Activated naive CD4-positive, alpha-beta T cell treated with anti-CD3 and anti-CD28 coated beads, Interleukin-2, amount 10 ng/mL, durations not matched to agents 7 days and 5 days (primary cell): ENCODE measurements at places on chromosomes 2 and 18.

- no peak for DNase-seq
Measured at GRCh38 chr2:106137731-106138521, 56.2 kb downstream of the UXS1 start.

DNA sequence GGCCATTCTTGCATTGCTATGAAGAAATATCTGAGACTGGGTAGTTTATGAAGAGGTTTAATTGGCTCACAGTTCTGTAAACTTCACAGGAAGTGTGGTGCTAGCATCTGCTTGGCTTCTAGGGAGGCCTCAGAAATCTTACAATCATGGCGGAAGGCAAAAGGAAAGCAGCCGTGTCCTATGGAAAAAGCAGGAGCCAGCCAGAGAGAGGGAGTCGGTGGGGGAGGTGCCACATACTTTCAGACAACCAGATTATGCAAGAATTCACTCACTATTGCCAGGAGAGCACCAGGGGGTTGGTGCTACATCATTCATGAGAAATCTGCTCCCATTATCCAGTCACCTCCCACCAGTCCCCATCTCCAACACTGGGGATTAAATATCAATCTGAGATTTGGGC lies 64.1 kb downstream of the CPS1 start:
- DNase-seq = no peak

DNA sequence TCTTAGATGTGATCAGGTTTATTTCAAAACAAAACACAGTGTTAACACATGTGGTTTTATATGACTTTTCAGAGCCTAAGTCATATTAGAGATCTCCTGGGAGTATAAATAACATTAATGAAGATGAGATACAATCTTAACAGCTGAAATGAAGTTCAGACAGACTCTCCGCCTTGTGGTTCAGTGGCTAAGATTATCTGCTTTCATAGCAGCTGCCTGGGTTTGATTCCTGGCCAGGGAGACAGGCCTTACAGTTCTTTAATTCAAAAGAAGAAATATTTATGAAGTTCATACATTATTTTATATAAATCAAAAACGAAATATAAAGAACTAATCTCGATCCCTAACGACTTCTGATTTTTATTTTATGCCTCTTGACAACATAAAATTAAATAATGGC lies 35.2 kb upstream of the TTC32 start:
- no peak for DNase-seq

- DNase-seq = peak; percentile 96
Measured at GRCh38 chr2:25362049-25362433, 20.3 kb upstream of the DNMT3A start.

- no peak for DNase-seq
Measured at GRCh38 chr2:61257446-61257845, 95.5 kb downstream of the C2orf74 start.

DNA sequence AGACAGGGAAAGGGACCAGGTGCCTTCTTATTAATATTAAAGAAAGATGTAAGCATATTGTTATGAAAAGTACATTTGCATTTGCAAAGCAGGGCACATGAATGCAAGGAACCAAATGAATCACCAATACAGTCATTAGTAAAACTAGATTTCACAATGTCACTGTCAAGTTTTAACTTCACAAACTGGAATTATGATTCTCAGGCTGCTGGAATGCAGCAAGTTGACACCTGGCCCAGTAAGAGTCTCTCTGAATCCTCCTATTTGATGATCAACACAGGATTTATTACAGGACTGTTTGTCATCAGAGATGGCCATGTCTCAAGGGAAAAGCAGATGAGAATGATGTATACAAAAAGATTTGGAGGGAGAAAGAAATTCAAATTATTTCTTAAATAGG lies 72.9 kb upstream of the STK39 start:
- no peak for DNase-seq

DNA sequence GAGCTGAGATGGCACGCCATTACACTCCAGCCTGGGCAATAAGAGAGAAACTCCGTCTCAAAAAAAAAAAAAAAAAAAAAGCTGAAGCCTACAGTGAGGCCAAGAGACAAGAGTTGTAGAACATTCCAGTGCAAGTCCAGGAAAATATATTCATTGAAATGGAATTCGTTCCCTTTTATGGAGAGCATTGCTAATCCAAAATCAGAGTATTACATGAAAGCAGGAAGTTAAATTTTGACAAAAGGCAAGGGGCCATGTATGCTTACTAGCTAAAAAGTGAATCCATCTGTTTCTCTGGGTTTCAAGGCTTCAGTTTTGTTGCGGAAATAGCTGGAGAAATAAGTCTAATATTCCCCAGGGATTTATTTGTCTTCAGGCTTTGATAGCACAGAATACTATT lies 471.7 kb downstream of the THSD7B start:
- DNase-seq = no peak

DNA sequence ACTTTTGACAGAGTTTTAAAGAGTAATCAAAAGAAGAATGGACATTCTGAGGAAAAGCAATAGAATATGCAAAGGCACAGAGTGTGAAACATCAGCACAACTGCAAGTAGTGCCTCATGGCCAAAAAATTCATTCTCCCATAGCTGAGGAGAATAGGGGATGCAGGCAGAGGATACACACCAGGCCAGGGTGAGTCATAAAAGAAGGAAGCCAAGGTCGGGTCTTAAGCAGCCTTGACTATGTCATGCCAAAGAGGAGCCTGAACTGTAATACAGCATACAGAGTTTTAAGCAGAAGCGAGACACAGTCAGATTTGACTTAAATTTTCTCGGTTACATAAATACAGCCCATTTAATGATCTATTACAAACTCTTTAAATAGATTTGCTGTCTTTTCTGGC lies 165.0 kb downstream of the LNPK start:
- DNase-seq = no peak

GRCh38 chr2:235564066-235564465 lies 70.2 kb downstream of the AGAP1 start:
- DNase-seq = no peak

DNA sequence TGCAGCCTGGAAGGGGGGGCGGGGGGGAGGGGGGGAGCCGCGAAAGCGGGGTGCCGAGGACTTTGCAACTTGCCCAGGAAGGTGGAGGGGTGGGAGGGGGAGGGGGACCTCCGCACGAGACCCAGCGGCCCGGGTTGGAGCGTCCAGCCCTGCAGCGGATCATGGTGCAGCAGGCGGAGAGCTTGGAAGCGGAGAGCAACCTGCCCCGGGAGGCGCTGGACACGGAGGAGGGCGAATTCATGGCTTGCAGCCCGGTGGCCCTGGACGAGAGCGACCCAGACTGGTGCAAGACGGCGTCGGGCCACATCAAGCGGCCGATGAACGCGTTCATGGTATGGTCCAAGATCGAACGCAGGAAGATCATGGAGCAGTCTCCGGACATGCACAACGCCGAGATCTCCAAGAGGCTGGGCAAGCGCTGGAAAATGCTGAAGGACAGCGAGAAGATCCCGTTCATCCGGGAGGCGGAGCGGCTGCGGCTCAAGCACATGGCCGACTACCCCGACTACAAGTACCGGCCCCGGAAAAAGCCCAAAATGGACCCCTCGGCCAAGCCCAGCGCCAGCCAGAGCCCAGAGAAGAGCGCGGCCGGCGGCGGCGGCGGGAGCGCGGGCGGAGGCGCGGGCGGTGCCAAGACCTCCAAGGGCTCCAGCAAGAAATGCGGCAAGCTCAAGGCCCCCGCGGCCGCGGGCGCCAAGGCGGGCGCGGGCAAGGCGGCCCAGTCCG lies 540 bp downstream of the SOX11 start:
- no peak for DNase-seq

DNA sequence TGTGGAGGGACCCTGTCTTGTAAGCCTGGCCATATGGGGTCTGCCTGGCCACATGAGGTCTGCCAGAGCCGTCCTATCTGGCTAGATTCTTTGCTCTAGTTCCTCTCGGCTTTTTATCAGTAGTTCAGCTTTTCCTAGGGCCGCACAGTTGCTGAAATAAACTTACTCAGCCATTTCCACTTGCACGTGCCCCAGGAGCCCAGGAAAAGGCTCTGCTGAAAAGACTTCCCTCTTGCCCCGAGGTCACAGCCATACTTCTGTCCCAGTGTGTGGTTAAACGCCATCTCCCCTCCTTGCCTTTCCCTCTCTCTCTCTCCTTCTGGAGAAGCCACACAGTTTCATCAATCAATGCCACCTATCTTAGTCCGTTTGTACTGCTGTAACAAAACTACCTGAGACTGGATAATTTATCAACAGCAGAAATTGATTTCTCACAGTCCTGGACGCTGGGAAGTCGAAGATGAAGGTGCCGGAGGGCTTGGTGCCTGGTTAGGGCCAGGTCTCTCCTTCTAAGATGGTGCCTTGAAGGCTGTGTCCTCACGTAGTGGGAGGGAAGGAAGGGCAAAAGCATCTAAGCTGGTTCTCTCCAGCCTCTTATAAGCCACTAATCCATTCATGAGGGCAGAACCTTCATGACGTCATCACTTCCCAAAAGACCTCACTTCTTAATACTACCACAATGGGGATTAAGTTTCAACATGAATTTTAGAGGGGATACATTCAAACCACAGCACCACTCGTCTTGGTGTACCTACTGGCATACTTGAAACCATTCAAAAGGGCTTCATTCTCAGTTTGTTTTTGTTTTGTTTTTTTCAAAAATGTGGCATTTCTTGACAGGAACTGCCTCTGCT lies 11.2 kb upstream of the GALM start:
- DNase-seq = no peak

GRCh38 chr2:3728104-3729054 lies 25.0 kb downstream of the DCDC2C start:
- no peak for DNase-seq

GRCh38 chr2:213751446-213751845 lies 467.2 kb downstream of the SPAG16 start:
- DNase-seq = no peak
